ENCODE measurements at places on chromosomes 2 and 18. TPM values are rescaled to one million over a fixed set of nuclear protein-coding genes. Genes with fewer than 3 reads are reported as not detected.

Gene TUBA3E
- 0.18 TPM for total RNA-seq

Gene EVA1A
- total RNA-seq: 3.2 TPM

Gene DSG4
- not detected for total RNA-seq

Gene MYCN
- 77.5 TPM for total RNA-seq

Gene SERPINB12
- not detected for total RNA-seq

Gene FBXO11
- 48.2 TPM for total RNA-seq

Gene CCL20
- total RNA-seq: not detected

Gene TEKT4
- not detected for total RNA-seq

Gene AQP12B
- total RNA-seq: not detected

Gene UGP2
- total RNA-seq: 543 TPM

DNA sequence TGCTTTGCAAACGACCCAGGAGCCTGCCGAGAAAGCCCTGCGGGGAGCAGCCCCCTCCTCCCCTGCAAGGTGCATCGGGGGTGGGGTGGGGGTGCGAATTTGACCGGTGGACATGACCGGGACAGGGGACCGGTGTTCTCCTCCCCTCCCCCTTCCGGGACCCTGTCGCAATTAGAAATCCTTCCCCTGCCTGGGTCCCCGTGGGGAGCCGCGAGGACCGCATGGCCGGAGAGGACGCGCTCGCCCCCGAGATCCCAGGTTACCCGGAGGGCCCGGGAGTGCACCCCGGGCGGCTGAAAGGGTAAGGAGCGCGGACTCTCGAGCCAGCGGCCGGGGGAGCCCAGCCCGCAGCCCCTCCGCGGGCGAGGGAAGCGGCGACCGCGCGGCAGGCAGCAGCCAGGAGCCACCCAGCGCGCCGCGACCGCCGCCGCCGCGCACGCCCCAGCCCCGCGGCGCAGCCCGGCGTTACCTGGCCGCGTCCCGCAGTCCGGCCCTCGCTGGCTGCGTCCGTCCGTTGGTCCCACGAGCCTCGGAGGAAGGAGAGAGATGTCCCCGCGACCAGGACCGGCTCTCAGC lies 482 bp downstream of the DLGAP1 start:
- peaks cover 38% of the 10 kb centered on the region for H3K4me1 ChIP-seq
- H3K4me3 ChIP-seq: peak overlapping the region; percentile 89
- peak; percentile 36 for DNase-seq
- peaks cover 19% of the 10 kb centered on the region for H3K27me3 ChIP-seq
- no peaks in the 10 kb centered on the region for H3K36me3 ChIP-seq

DNA sequence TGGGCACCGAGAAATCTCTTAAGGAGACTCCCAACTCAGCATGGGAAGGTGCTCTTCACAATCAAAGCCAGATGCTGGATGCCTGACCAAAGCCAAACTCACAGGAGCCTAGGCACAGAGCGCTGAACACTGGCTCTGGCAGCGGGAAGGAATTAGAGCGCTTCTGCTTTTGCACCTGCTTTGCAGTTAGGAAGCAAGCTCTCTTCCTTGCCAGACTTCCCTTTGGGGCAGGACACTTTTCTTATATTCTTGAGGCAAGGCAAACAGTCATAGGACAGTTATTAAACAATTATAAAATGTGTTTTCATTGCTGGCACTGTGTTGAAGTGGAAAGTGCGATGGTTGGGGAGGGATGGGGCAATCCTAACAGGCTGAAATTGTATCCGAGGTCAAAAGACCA lies 79.6 kb upstream of the DNMT3A start:
- H3K4me3 ChIP-seq: no peak overlapping the region
- DNase-seq: no peak
- no peak overlapping the region for H3K27ac ChIP-seq
- peaks cover 16% of the 10 kb centered on the region for H3K36me3 ChIP-seq
- H3K27me3 ChIP-seq: no peaks in the 10 kb centered on the region

GRCh38 chr2:80073134-80073561 lies 231.4 kb downstream of the LRRTM1 start:
- DNase-seq: peak; percentile 30
- no peak overlapping the region for H3K27ac ChIP-seq
- no peak overlapping the region for H3K4me3 ChIP-seq
- peaks cover 5% of the 10 kb centered on the region for H3K4me1 ChIP-seq

DNA sequence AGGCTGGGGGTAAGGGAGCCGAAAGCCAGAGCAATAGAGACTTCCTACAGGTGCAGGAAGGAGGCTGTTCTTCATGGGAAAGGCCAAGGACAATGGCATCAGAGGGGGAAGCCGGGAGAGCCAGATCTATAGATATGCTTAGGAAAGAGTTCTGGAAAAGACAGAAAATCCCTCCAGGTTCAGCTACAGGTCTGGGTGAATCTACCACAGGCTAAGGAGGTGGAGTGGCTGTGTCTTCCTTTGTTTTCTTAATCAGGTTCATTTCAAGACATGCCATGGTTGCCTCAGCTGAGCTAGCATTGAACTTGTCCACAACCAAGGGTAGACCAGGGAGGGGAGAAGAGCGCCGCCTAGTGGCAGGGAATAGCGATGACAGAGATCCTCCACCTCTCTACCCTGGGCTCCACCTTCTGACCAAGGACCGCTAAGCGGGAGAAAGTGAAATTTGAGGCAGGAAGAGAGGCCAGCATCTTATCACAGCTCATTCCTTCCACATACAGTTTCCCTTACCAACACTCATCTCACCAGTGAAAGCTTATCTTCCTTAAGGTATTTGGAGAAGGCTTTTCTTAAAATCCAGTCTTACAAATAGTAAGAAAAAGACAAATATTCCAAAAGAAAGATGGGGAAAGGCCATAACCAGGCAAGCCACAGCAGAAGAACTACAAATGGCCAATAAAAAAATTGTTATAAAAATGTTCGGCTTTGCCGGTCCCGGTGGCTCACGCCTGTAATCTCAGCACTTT lies 74.2 kb downstream of the VIT start:
- H3K27ac ChIP-seq: no peak overlapping the region
- H3K4me1 ChIP-seq: peaks cover 10% of the 10 kb centered on the region
- no peaks in the 10 kb centered on the region for H3K27me3 ChIP-seq
- no peaks in the 10 kb centered on the region for H3K36me3 ChIP-seq
- H3K4me3 ChIP-seq: no peak overlapping the region

GRCh38 chr2:151761687-151762086 lies 27.4 kb upstream of the NEB start:
- H3K36me3 ChIP-seq: no peaks in the 10 kb centered on the region
- no peaks in the 10 kb centered on the region for H3K27me3 ChIP-seq
- no peak overlapping the region for H3K27ac ChIP-seq
- peaks cover 17% of the 10 kb centered on the region for H3K4me1 ChIP-seq

DNA sequence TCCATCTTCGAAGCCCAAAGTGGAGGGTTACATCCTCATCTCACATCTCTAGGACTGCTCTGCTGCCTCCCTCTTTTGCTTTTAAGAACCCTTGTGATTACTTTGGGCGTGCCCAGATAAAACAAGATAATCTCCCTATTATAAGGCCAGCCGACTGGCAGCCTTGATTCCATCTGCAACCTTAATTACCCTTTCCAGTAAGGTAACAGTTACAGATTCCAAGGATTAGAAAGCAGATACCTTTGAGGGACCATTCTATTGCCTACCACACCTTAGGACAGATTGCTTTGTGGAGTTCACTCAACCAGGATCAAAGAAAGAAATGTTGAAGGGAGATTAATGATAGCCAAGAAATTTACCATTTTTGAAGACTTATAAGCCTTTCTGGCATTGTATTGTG lies 250.8 kb upstream of the ACVR2A start:
- H3K36me3 ChIP-seq: peaks cover 8% of the 10 kb centered on the region
- H3K27ac ChIP-seq: no peak overlapping the region
- H3K27me3 ChIP-seq: no peaks in the 10 kb centered on the region
- no peak overlapping the region for H3K4me3 ChIP-seq

DNA sequence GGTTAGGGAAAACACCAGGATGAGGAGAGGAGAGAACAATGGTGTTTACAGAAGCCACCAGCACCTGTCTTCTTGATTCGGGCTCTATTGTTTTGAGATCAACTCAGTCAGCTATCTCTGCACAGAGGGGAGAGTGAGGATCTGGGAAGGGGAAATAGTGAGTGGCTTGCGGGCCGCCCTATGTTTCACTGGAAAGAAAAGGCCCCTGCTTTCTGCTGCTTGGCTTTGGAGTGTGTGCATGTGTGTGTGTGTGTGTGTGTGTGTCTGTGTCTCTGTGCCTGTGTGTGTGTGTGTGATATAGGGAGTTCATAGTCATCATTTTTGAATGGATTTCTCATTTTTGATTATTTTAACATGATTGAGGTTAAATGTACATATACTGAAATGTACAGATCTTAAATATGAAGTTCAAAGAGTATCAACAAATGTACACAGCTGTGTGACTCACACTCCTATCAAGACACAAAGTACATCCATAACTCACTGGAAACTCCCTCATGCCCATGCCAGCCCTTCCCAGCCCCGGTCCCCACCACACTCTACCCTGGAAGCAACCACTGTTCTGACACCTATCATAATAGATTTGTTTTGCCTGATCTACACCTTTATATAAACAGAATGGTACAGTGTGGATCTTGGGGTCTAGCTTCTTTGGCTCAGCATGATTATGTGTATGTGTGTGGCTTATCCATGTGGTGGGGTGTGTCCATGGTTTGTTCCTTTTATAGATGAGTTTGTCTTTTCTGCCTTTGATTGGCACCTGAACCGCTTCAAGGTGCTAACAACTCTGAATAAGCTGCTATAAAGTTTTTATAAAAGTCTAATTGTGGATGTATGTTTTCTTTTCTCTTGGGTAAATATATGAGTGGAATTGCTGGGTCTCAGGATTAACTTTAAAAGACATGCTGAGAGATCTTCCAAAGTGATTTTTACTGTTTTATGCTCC lies 258.3 kb downstream of the SETBP1 start:
- no peak overlapping the region for H3K4me3 ChIP-seq
- no peak for DNase-seq
- H3K4me1 ChIP-seq: peaks cover 27% of the 10 kb centered on the region
- H3K36me3 ChIP-seq: peaks cover 9% of the 10 kb centered on the region
- H3K27me3 ChIP-seq: peaks cover 27% of the 10 kb centered on the region
- H3K27ac ChIP-seq: no peak overlapping the region

DNA sequence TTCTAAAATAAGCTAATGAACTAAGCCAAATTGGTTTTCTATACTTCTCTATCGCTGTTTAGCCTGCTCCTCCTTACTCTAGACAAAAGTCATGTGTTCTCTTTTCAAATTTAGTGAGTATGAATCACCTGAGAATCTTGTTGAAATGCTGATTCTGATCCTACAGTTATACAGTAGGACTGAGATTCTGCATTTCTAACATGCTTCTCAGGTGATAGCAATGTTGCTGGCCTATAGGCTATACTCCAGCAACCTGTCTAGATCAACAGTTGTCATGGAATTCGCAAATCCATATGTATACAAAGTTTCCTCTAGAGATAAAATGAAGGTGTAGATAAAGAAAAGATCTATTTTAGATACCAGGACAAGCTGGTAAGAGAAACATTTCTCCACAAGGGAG lies 62.9 kb downstream of the MEMO1 start:
- no peak for DNase-seq
- no peaks in the 10 kb centered on the region for H3K27me3 ChIP-seq
- H3K27ac ChIP-seq: peak overlapping the region; percentile 63
- H3K4me1 ChIP-seq: peaks cover 16% of the 10 kb centered on the region

GRCh38 chr2:104249629-104250028 lies 604.3 kb upstream of the POU3F3 start:
- H3K4me3 ChIP-seq: no peak overlapping the region
- H3K36me3 ChIP-seq: peaks cover 2% of the 10 kb centered on the region
- H3K27ac ChIP-seq: no peak overlapping the region
- H3K27me3 ChIP-seq: no peaks in the 10 kb centered on the region
- H3K4me1 ChIP-seq: peaks cover 6% of the 10 kb centered on the region

GRCh38 chr2:201116959-201117734 lies 1.2 kb downstream of the CFLAR start:
- peaks cover 4% of the 10 kb centered on the region for H3K27me3 ChIP-seq
- H3K27ac ChIP-seq: peak overlapping the region; percentile 93
- no peak for DNase-seq
- no peaks in the 10 kb centered on the region for H3K36me3 ChIP-seq
- H3K4me3 ChIP-seq: peak overlapping the region; percentile 88

- H3K4me1 ChIP-seq: peaks cover 30% of the 10 kb centered on the region
- DNase-seq: no peak
- no peak overlapping the region for H3K4me3 ChIP-seq
- H3K27me3 ChIP-seq: no peaks in the 10 kb centered on the region
These were observed 836.9 kb upstream of the FANCL start for GRCh38 chr2:59077981-59078531.

- no peak overlapping the region for H3K4me3 ChIP-seq
- H3K36me3 ChIP-seq: peaks cover 31% of the 10 kb centered on the region
- peaks cover 2% of the 10 kb centered on the region for H3K27me3 ChIP-seq
- DNase-seq: no peak
- no peak overlapping the region for H3K27ac ChIP-seq
- H3K4me1 ChIP-seq: no peaks in the 10 kb centered on the region
These were observed 10.4 kb downstream of the COPS9 start for GRCh38 chr2:240125742-240126141.

GRCh38 chr2:143719406-143719805 lies 590.2 kb downstream of the ARHGAP15 start:
- no peak for DNase-seq
- H3K27me3 ChIP-seq: no peaks in the 10 kb centered on the region
- H3K4me3 ChIP-seq: no peak overlapping the region
- H3K36me3 ChIP-seq: peaks cover 6% of the 10 kb centered on the region
- H3K4me1 ChIP-seq: peaks cover 4% of the 10 kb centered on the region

- no peaks in the 10 kb centered on the region for H3K36me3 ChIP-seq
- peaks cover 24% of the 10 kb centered on the region for H3K4me1 ChIP-seq
- no peak overlapping the region for H3K27ac ChIP-seq
- H3K4me3 ChIP-seq: no peak overlapping the region
- H3K27me3 ChIP-seq: no peaks in the 10 kb centered on the region
These were observed 295.0 kb downstream of the CDCA7 start for GRCh38 chr2:173649527-173650219.

GRCh38 chr2:235592836-235593235 lies 99.0 kb downstream of the AGAP1 start:
- H3K36me3 ChIP-seq: no peaks in the 10 kb centered on the region
- no peak for DNase-seq
- no peak overlapping the region for H3K4me3 ChIP-seq
- no peaks in the 10 kb centered on the region for H3K27me3 ChIP-seq
- H3K27ac ChIP-seq: peak overlapping the region; percentile 17

DNA sequence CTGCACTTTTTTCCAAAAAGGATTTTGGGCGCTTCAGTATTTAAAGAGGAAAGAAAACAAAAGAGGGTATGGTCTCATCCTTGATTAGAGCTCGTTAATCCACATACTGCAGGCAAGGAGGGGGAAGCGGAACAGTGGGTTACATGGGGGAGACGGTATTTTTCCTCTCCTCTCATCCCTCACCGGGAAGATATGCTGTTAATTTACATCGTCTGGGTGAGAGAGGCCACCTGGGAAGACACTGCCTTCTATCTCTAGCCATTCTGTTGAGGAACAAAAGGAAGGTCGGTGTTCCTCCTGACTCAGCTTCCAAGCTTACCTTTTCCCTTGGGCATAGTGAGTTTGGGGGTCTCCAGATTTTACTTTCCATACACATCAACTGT lies 52.3 kb downstream of the IMPA2 start:
- peak overlapping the region; percentile 22 for H3K27ac ChIP-seq
- peaks cover 21% of the 10 kb centered on the region for H3K27me3 ChIP-seq
- no peak overlapping the region for H3K4me3 ChIP-seq
- no peak for DNase-seq
- H3K4me1 ChIP-seq: peaks cover 4% of the 10 kb centered on the region
- H3K36me3 ChIP-seq: peaks cover 34% of the 10 kb centered on the region

GRCh38 chr18:41809652-41810051 lies 145.4 kb upstream of the PIK3C3 start:
- H3K27me3 ChIP-seq: peaks cover 22% of the 10 kb centered on the region
- peaks cover 9% of the 10 kb centered on the region for H3K36me3 ChIP-seq
- H3K4me3 ChIP-seq: no peak overlapping the region
